Renal cortex interstitium (tissue), 15 donors: ENCODE measurements at places on chromosomes 13 and 19. TPM values are rescaled to one million over a fixed set of nuclear protein-coding genes. Genes with fewer than 3 reads are reported as not detected.

The PTPRS gene
- 79.6 TPM for polyA plus RNA-seq

The PHLDB3 gene
- 4.9 TPM for polyA plus RNA-seq

DNA sequence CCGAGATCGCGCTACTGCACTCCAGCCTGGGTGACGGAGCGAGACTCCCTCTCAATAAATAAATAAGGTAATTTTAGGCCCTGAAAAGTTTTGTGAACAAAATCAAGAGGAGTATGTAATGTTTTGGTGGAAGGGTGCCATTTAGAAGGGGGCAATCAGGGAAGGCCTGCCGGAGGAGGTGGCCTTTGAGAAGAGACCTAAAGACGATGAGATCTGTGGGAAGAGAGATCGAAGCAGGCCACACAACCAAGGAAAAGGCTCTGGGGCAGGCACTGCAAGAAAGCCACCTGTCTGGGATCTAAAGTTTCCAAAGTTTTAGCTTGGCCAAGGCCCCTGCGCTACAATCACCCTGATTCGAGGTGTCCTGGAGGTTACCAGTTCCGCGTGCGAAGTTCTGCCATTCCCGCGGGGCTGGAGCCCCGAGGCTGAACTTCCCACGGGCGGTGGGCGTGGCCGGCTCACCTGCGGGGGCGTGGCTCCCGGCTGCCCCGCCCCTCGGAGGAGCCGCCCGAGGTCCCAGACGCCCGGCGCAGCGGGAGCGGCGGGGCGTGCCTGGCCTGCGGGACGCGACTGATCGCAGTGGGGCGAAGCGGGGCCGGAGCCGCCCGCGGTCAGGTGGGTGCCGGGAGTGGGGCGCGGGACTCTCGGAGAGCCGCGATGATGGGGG lies at the start of gene KLC3:
Gene KLC3 (plus strand): TSS at position 519 of the 667 bp plus-strand sequence. CDS start 4,792 bp downstream, outside the sequence.
- no peak for DNase-seq

DNA sequence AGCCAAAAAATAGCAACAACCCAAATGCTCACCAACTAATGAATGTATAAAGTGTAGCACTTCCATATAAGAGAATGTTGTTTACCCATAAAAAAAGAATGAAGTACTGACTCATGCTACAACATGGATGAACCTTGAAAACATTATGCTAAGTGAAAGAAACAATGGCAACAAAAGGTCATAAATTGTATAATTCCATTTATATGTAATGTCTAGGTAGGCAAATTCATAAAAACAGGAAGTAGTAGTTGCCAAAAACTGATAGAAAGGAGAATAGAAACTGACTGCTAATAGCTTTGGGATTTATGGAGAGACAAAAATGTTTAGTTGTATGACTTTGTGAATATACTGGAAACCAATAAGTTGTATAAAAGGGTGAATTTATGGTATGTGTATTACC lies 21.6 kb downstream of the MYCBP2 start:
- no peak for DNase-seq

GRCh38 chr13:24012648-24013047 lies 115.3 kb upstream of the C1QTNF9B start:
- no peak for DNase-seq

- no peak for DNase-seq
These were observed 3.7 kb upstream of the ARHGAP45 start for GRCh38 chr19:1063030-1063908.

DNA sequence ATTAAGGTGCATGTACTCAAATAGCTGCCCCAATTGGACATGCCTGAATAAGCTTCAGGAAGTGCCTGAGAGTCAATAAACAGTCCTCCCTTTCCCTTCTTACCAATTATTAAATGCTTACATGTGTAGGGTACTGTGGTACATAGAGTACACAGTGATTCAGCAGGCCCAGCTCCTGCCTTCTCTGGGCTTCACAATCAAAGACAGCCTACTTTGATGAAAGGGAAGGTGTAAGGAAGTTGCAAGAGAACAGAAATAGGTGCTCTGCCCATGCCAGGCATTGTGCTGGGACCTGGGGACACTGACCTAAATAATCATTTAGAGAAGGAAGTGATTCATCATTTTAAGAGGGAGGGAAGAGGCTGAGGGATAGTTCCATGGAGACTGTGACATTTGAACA lies 17.2 kb downstream of the FRY start:
- DNase-seq, result no peak

DNA sequence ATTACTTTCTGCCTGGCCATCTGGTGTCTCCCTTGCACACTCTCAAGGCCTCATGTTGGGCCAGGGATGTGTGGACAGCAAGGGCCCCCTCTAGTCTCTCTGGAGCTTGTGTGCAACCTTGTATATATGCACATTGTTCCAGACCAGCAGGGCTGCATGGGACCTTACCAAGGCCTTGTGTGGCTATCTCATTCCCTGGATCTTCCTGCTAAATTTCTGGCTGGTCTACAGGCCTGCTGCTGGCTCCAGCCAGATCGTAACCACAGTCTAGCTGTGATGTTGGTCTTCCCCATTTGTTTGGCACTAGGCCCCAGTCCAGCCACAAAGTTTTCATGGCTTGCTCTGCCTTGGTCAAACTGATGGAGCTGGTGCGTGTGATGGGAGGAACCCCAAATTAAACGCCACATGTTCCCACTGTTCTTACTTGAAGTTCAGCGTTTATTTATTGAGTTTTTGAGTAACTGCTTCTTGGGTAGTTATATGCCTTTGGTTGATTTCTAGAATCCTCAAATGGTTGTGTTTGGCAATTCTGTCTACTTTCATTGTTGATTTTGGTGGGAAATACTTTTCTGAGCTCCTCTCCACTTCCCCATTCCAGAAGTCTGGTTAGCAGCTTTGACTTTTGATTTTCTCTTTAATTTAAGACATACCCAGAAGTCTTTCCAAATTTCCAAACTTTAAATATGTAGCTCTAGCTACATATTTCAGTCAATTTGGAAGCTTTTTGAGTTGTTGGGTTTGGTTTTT lies 56.4 kb downstream of the SIPA1L3 start:
- no peak for DNase-seq

DNA sequence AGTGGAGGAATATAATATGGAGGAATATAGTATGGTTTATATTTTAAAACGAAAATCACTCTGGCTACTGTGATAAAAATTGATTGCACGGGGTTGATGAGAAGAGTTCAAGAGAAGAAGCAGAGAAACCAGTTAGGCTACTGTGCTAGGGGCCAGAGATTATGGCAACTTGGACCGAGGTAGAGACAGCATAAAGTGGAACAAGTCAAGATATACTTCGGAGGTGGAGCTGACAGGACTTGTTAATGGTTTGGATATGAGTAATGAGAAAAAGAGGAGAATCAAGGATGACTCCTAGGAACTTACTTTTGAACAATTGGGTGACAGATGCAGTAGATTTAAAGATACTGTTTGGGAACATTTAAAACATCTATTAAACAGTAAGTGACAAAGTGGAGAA lies 6.6 kb upstream of the WDFY2 start:
- no peak for DNase-seq
